ENCODE measurements at places on chromosomes 5 and 9.

GRCh38 chr9:108579757-108580439 lies 275.9 kb downstream of the ACTL7B start:
- no peak for DNase-seq

- DNase-seq: peak; percentile 57
Measured at GRCh38 chr5:169629847-169630548, 7.1 kb upstream of the DOCK2 start.

GRCh38 chr5:483434-484140 lies 40.6 kb downstream of the EXOC3 start:
- DNase-seq: no peak

GRCh38 chr5:97417986-97418385 lies 234.9 kb upstream of the RIOK2 start:
- no peak for DNase-seq

GRCh38 chr5:150783422-150783928 lies 4.9 kb downstream of the SMIM3 start:
- peak; percentile 86 for DNase-seq

DNA sequence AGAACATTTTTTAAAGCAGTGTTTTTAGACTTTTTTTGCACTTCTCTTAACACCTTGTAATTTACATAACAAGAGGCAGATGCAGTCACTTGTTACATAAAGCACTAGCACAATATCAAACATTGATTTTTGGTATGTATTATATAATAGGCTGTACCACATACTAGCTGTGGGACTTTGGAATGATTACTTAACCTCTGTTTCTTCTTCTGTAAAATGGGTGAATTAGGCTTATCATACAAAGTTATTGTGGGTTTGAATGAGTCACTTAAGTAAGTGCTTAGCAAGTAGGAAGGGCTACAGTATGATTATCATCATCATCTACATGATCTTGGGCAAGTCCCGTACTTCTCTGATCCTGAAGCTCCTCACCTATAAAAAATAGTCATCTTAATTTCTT lies 2.1 kb downstream of the FAM81B start:
- DNase-seq: no peak

DNA sequence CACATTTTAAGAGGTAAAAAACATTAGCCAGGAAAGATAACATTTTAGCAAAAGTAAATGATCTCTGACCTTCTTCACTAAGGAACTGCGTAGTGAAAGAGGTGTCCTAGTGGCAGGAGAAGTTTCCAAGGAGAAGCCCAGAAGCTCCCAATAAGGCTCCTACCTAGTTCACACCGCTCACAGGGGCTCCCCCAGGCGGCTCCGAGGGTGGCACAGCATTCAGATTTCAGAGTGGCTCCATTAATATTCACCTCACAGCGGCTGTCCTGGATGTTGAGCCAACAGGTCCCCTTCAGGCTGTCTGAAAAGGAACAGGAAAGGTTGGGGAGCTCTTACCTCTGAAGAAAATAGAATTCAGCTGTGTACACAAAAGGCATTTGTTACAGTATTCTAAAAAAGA lies 187.3 kb downstream of the FBN2 start:
- DNase-seq: no peak

GRCh38 chr5:151214614-151215545 lies 9.0 kb downstream of the CCDC69 start:
- no peak for DNase-seq

- DNase-seq: no peak
Measured at GRCh38 chr5:137190441-137190840, 308.7 kb downstream of the SPOCK1 start.

DNA sequence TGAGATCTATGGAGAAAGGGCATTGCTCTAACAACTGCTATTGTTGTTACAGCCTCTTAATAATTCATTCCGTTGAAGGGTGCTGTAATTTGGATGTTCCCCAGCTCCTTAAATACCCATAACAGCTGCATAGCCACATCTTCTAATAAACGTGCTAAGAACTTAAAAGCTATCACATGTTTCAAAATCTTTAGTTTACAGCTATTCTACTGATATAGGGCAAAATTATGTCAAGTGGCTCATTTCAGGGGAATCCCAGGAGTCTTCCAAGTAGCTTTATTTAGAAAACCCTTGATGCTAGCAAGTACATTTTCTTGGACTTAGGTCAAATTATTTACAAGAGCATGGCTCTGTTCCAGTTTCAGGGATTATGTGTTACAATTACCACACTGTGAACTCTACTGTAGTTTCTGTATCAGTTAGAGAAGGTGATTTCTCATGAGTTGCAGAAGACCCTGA lies 990.4 kb upstream of the ACO1 start:
- DNase-seq: peak; percentile 60

DNA sequence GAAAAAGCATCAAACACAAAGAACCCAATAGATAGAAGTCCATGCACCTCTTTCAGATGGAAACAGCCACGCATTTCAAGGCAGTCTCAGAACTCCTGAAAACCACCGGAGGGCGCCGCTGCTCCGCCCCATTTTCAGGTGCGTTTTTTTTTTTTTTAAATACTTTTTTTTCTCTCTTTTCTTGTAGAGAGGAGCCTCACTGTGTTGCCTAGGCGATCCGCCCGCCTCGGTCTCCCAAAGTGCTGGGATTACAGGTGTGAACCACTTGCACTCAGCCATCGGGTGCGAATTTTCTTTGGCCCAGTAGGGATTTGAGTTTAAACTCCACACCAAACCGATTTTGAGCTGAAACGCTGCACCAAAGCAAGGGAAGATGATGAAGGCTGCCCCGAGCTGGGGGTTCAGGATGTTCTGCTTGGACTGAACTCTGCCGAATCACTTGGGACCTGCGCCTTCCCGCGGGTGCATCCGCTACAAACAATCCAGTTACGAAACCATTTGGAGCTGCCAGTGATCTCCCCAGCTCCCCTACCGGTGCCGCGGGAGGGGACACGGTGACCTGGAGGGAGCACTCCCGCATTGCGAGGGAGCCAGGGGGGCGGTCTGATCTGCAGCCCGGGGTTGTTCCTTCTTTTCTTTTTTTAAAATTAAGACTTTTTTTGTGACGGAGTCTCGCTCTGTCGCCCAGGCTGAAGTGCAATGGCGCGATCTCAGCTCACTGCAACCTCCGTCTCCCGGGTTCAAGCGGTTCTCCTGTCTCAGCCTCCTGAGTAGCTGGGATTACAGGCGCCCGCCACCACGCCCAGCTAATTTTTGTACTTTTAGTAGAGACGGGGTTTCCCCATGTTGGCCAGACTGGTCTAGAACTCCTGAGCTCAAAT lies 1.4 kb downstream of the PTGR1 start:
- DNase-seq: peak; percentile 55
